Stimulated activated CD8-positive, alpha-beta memory T cell treated with anti-CD3 and anti-CD28 coated beads, Interleukin-7, amount 100 ng/mL, for 4 hours (primary cell): ENCODE measurements at places on chromosomes 5 and 9.

- DNase-seq, result no peak
Observed at GRCh38 chr9:107870221-107870620, 380.7 kb upstream of the KLF4 start.

GRCh38 chr5:157917899-157918809 is 59.2 kb upstream of the CLINT1 start:
- peak; percentile 41 for DNase-seq

DNA sequence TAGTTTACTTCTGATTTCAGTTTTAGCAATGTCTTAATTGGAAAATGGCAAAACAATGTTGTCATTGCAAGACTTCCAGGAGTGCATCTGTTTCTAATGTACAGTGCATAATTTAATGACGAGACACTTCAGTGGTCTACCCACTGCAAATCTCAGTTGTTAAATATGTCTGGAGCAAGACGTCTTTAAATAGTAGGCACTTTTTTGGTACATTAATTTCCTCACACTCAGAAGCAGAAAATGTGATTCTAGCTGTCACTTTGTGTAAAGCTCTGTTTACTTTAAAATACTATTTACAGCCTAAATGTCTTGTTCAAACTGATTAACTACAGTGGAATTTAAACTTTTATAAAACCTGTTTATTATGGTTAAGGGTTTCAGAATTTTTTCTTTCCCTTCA is 815.5 kb downstream of the TLE1 start:
- DNase-seq, result no peak

DNA sequence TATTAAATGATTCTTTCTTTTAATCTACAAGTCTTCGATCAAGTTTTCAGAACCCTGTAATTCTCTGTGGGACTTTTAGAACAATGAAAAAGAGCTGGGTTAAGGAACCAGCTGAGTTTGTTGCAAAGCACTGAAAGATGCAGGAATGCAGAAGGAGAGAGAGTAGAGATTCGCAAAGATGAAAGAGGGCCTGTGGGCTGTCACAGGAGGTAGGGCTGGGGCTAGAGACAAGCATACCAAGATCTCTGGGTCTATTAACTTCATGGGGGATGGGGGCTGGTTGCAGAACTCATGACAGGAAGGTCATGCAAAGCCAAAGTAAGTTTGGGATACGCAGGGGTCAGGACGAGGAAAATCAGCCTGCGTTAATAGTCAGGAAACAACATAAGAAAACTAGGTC is 81.8 kb downstream of the LURAP1L start:
- no peak for DNase-seq

- no peak for DNase-seq
Observed at GRCh38 chr5:45279109-45279508, 417.1 kb downstream of the HCN1 start.

DNA sequence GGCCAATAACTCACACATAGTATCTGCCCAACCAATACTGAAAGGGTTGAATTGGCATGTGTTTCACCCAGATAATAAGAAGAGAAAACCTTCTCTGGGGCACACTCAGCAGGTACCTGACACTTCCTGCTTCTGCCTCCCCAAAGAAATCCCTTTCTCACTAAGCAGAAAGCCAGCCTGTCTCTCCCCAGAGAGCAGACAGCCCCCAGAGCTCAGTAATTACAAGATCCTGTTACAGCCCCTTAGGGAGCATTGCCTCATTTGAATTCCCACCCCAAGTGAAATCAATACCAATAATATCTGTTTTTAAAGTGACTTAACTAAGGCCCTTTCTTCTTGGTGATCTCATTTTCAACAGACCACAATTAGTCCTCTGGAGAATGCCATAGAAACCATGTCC is 38.5 kb upstream of the FOXI1 start:
- no peak for DNase-seq

DNA sequence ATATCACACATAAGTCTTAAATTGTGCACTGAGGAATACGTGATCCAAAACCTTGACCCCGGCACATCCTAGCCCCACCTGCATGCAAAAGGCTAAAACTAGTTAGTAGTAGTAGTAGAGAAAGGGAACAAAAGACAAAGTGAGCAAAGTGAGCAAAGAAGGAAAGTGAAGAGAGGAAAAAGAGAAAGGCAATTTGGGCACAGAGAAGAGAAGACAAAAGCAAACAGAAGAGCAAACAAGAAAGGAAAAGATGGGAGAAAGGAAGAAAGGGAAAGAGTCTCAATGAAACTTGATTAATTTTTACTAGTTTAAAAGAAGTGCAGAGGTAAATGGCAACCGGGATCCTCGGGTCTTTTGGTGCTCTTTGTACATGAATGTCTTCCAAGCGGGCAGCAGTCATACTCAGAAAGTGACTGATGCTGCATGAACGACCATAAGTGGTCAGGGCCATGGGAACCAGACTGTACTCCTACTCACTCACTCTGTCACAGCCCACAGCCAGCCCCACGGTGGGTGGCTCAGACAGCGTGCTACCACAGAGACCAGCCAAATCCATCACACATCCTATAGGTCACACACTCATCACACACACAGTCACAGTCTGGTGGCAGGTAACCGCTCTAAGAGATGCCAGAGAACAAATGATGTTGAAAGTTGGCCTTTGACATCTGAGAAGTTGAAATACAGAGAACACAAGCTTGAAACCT is 203.9 kb downstream of the FBN2 start:
- no peak for DNase-seq

DNA sequence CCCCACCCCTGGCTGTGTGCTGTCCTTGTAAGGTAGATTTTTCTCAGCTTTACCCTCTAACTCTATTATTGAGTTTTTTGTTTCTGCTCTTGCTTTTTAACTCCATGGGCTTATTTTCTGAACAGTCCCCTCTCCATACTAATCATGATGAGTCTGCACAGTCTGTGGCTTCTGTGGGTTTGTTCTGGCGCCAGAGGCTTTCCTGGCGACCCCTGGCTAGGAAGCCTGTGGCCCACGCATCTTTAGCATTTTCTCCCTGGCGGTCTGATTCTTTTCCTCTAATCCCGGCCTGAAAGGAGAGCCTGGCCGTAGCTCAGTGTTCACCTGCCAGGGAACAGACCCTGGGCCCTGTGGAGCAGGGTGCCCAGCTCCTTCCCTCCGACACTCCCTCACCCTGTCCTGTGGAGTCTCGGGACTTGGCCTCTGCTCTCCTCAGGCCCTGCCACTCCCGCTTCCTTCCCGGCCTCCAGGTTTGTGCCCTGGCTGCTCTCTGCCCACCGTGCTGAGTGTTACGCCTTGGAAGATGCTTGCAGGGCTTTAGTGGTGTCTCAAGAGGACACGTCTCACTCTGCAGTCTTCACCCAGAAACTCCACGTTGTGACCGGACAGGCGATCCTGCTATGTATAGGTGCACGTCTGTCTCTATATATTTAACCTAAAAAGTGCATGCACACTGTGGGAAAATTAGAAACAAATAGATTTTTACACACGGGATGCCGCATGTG is 31.7 kb upstream of the LRRC14B start:
- DNase-seq, result no peak

DNA sequence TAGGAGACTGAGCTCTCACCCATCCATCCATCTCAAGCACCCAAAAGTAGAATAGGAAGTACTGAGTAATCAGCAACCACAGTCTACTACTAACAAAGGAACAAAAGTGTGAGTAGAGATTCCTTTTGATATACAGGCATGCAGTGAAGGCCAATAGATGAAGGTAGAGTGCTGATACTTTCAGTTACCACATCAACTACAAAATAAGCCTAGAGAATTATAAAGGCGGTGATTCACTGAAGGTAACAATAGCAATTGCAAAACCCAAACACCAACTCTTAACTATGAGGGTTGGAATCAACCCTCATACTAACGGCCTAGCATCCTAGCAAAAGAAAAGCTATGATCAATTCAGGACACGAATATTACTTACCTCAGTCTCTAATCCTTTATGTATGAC is 992.6 kb downstream of the DNAH5 start:
- DNase-seq, result no peak

GRCh38 chr9:81574405-81574804 is 114.9 kb downstream of the TLE1 start:
- DNase-seq, result no peak

- DNase-seq, result no peak
Observed at GRCh38 chr9:134883040-134883782, 2.6 kb downstream of the FCN2 start.

GRCh38 chr5:113293068-113293974 is 141.5 kb downstream of the TSSK1B start:
- no peak for DNase-seq

- DNase-seq, result no peak
Observed at GRCh38 chr5:10513501-10514442, 50.1 kb upstream of the ANKRD33B start.

GRCh38 chr5:179239256-179240135 is 105.8 kb downstream of the ADAMTS2 start:
- DNase-seq, result no peak

- DNase-seq, result no peak
Observed at GRCh38 chr5:157372472-157372822, 87.6 kb upstream of the NIPAL4 start.

- no peak for DNase-seq
Observed at GRCh38 chr9:16138561-16139491, 586.0 kb downstream of the CCDC171 start.

DNA sequence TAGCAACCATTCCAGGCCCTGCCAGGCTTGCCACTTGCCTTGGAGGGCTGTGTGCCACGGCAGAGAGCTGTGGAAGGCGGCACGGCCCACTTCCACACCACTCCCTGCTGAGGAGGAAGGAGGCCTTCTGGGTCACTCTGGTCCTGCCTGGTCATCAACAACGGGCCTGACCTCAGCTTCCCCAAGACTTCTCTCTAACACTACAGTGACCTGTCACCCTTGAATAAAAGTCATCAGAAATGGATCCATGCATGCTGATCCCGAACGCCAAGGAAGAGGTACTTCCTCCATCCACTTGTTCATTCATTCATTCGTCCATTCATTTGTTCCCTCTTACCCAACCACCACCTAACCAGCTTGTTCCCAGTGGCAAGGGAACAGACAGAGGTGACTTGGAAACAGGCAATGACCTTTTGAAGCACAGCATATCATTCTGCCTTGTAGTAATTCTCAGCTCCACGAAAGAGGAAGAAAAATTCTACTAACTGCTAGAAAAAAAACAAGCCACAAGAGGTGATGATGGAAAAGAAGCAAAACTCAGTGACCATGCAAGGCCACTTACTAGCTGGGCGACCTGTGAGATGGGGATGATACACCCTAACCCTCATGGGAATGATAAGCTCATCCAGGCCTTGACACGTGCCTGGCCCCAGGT is 58.6 kb downstream of the STK10 start:
- DNase-seq, result no peak

DNA sequence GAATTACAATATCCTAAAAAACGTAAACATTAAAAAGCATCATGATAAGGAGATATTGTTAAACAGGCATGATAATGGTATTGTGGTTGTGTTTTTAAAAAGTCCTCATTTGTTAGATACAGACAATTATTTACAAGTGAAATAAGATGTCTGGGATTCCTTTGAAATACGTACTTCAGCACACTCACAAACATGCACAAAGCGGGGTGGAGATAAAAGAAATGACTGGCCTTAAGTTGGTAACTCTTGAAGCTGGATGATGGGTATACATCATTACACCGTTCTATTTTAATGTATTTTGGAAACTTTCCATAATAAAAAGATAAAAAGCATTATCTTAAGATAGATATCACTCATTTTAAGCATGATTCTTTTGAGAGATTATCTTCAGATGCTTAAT is 1.0 kb downstream of the FAM200C start:
- DNase-seq, result no peak

DNA sequence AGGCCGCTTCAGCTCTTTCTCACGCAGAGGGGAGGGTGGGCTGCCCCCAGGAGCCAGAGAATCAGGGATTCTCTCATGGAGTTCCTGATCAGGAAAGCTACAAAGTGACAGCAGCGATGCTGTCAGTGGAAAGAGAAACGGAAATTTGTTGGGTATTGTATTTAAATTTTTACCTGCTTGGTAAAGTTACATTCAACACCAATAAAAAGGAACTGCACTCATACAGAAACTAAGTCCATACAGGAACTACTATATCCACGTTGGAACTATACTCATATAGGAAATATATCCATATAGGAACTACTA is 325.5 kb upstream of the IRX4 start:
- DNase-seq, result no peak

DNA sequence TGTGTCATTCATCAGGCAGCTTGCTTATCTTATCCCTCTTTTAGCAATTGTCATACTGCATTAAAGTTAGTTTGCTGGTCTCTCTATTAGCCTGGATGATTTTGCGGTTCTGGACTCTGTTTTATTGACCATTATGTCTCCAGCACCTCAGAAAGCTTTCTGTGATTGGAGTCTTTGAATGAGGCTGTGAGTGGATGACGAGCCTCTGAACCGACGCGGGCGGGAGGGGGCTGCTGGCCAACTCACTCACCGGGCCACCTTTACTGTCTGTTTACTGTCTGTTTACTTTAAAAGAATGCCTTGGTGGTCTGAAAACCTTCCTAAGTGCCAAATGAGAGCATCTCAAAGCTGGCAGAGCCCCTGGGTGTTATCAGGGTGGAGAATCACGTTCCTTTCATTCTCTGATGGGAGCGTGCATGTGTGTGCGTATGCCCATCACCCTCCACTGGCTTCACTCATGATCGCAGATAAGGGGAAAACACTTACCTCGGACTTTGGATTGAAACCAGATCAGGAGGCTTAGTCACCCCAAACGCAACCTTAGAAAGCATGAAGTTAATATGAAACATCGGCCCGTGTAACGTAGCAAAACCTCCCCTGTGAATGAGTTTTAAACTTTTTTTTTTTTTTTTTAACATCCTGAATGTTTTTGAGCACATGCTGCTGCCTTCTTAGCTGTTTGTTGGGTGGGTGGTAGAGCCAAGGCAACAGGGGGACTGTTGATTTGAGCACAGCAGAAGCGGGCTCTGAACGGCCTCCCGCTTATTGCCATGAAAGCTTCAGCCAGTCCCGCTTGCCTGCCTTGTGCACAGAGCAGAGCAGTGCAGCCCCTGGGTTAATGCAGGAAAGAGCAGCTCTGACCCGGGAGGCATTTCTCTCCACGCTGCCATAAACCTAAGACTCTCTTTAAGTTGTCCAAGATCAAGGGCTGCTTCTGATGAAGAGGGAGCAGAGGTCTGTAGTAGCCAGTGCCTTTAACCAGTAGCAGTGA is 173.6 kb downstream of the GADD45G start:
- DNase-seq, result no peak

DNA sequence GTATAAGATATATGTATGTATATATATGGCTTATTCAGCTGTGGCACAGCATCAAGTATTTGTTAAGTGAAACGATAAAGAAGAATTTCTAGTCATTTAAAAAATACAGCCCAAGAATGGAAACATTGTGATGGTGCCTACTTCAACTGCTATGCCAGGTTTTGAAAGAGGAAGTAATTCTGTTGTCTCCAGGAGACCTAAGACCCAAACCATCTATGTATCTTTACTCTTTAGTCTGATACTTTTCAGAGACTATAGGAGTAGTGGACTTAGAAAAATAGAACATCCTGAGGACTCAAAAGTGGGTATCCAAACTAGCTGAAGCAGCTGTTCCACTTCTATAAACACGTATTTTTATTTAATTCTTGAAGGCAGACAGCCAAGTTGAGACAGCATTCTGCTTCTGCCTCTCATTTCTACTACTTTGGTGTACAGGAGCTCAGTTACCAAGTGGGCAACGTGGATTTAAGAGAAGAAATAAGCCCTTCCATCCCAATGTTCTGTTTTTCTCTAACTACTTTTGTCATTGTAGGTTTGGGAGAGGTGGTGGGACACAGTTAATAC is 110.7 kb downstream of the RPS23 start:
- no peak for DNase-seq
